ENCODE measurements at places on chromosomes 13 and 19. TPM values are rescaled to one million over a fixed set of nuclear protein-coding genes. Genes with fewer than 3 reads are reported as not detected.

GRCh38 chr19:58538257-58539168 is 5.4 kb upstream of the TRIM28 start:
- DNase-seq, result no peak

- DNase-seq, result no peak
Measured at GRCh38 chr19:12265921-12266704, 28.6 kb downstream of the ZNF44 start.

- peak; percentile 29 for DNase-seq
Measured at GRCh38 chr13:39317291-39317690, 279.0 kb downstream of the NHLRC3 start.

DNA sequence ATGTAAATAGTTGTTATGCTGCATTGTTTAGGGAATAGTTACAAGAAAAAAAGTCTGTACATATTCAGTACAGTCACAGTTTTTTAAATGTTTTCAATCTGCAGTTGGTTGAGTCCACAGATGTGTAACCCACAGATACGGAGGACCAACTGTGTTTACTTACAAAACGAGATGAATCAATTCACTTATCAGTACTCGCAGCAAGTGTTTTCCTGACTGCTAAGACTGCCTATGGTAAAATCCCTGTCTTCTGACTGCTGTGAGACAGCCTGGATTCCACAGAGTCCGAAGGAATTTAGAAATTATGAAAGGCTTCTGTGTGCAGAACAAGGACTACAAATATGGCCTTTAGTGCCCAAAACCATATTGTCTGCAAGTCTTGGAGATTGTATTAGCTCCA is 45.7 kb upstream of the C1QTNF9 start:
- DNase-seq, result no peak

The PROZ gene
- not detected for total RNA-seq

The NLRP7 gene
- total RNA-seq, result not detected

DNA sequence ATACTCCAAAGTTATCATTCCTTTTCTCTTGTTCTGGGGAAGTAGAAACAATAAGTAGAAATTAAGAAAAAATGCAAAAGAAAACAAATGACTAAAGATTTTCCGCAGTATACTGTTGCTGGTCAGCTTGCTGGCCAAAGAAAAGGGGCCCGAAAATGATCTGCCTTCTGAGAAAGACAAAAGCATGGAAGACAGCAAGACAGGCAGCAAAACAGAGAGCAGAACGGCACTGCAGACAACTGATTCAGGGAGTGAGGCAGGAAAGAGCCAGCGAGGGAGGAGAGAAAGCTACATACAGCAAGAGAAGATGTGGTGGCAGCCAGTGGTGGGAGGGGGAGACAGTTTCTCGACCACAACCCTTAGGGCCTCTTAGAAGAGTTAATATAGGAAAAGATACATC is 5.3 kb upstream of the DOCK9 start:
- no peak for DNase-seq

DNA sequence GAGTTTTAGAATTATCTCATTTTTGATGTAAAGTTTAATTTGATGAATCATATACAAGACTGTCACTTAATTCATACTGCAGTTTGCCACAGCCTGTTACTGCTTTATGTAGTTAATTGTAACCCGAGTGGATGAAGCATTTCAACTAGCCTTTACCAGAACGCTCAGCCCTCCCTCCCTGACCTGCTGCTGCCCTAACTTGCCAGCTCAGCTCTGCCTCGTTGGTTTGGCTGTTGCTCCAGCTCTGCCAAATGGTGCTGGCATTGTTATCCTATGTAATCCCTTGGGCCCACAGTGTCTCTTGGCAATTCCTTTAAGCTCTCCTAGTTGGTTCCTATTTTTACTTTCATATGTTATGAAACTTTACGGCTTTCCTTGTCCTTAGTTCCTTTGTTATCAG is 113.3 kb downstream of the LMO7 start:
- peak; percentile 91 for DNase-seq

The CYP4F3 gene
- not detected for total RNA-seq

The CCDC169 gene
- 8.1 TPM for total RNA-seq

- no peak for DNase-seq
Measured at GRCh38 chr13:95260031-95260525, 41.2 kb downstream of the ABCC4 start.

The ZNF320 gene
- 1.8 TPM for total RNA-seq

DNA sequence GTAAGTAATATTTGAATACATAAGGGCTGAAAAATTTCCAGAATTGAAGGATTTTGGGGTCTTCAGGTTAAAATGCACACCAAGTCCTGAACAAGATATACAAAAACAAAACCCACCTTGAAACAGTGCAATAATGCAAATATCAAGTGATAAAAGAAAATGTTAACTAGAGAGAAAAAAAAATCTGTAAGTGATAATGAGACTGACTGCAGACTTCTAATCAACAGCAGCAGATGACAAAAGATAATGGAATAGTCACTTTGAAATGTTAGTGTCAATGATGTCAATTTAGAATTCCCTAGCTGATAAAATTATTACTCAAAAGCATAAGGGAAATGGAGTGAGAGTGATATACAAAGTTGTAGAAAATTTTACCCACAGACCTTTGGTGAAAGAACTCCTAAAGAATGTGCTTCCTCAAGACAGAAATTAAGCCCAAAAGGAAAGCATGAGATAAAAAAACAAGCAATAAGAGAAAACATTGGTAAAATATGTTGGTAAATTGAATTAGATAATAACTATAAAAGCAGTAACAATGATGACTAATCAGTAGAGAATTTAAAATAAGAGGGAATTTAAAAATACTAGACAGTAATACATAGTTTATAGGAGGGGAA is 12.4 kb upstream of the DGKH start:
- peak; percentile 33 for DNase-seq

- no peak for DNase-seq
Measured at GRCh38 chr19:11890634-11891033, 3.1 kb downstream of the ZNF69 start.

DNA sequence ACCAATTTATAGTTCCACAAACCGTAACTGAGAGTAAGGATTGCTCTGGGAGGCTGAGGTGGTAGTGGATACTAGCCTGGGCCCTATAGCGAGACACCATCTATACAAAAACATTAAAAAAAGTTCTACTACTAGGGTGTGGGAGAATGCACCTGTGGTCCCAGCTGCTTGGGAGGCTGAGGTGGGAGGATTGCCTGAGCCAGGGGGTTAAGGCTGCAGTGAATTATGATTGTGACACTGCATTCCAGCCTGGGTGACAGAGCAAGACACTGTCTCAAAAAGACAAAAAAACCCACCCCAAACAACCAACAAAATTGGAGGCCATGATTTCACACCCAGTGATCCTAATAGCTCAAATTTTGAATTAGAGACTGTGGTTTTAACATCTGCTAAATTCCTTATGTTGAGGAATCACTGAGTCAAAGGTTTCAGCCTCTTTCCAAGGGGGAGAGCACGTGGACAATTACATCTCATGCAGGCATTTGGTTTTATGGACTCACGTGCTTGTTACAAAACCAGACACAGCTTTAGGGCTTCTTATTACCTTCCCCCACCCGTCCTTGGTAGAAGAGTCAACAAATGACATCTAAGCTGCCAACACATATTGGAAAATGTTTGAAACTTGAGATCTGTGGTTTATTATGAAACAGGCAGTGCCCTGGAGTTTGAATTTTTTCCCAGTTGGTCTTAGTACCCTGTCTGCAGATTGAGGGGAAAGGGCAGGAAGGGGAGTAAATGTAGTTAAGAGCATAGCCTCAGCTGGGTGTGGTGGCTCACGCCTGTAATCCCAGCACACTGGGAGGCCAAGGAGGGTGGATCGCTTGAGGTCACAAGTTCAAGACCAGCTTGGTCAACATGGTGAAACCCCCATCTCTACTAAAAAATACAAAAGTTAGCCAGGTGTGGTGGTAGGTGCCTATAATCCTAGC is 18.5 kb downstream of the CYP2A6 start:
- DNase-seq, result peak; percentile 98

The SPTBN4 gene
- 0.38 TPM for total RNA-seq

DNA sequence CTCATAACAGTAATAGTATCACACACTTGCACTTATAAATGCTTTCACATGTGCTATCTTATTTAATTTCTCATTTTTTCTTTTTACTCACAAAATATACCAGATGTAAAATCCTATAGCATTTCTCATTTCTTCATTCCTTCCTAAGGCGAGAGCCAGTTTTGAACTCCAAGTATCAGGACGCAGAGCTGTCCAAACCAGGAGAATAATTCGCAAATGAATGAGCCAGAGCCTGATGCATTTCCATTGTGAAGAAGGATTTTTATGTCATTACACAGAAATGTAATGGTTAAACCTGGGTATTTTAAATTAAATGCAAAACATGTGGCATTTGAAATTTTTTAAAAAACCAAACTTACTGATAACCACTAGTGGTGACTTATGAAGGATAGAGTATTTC is 244.3 kb downstream of the RGCC start:
- DNase-seq, result no peak

DNA sequence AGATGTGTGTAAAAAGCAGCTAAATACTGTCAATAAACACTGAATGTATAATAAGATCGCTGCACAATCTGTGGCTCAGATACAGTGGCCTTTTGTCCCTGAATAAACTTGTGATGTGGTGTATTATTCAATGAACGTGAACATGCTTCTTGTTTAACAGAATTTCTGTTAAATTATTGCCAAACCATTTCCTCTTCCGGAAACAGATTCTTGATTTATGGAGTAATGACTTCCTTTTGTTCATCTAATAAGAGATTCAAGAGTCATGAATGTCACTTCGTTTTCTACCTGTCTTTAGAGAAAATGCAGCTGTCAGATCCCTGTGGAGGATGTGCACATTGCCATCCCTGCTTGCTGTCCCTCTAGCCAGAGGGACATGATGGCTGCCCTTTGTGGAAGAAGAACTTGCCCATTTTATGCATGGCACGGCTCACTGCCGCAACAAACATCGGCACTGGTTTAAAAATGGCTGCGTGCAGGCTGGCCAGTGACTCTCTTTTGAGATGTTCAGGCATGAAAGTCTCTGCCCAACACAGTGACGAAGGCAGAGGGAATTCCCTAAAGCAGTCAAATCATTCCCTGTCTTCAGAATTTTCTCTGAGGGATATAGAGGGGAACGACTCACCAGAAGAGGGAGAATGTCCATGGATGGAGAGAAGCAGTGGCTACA is 3.1 kb upstream of the TNFSF13B start:
- no peak for DNase-seq

The HCN2 gene
- 1.9 TPM for total RNA-seq

The GFY gene
- total RNA-seq, result not detected

DNA sequence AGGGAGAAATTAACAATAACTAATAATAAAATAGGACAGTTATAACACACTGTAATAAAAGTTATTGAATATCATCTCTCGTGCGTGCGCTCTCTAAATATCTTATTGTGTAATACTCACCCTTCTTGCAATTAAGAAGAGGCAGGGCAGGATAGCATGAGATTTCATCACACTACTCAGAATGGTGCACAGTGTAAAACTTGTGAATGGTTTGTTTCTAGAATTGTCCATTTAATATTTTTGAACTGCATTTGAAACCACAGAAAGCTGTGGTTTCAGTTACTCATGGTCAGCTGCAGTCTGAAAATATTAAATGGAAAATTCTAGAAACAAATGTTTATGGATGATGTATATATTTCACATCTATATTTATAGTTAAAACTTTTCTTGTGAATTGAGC is 161.1 kb downstream of the DCT start:
- peak; percentile 75 for DNase-seq

DNA sequence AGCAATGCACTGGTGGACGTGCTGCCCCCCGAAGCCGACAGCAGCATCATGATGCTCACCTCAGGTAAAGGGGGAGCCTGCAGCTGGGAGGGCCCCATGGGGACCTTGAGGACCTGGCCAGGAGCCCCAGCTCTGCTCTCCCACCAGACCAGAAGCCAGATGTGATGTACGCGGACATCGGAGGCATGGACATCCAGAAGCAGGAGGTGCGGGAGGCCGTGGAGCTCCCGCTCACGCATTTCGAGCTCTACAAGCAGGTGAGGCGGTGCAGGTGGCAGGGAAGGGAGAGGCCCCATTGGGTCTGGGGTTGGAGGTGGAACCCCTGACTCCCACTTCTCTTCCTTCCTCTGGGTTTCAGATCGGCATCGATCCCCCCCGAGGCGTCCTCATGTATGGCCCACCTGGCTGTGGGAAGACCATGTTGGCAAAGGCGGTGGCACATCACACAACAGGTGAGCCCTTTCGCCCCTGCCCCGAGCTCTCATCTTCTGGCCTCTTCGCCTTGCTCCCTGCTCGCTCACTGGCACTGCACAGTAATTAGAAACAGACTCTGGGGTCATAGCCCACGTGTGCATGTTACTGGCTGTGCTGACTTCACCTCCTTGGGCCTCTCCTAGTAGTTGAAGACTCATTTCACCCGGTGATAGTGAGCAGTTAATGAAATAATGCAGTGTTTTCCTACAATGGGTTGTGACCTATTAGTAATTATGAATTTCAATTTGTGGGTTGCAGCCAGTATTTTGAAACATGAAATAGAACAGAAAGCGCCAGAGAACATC is 3.6 kb downstream of the PSMC4 start:
- no peak for DNase-seq

DNA sequence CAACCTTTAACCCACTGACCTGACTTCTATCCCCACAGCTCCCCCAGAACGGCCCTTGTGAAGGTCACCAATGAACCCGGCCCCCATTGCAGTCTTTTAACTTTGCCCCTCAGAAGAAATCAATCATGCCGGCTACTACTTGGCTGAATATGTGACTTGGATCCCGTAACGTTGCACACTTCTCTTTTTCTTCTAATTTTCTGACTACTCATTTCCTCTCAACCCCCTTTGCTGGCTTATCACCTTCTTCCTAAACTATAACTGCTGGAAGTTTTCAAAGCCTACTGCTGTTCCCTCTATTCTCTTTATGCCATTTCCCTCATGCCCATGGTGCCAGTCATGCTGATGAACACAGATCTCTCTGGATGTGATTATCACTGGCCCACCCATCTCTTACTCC is 367.6 kb downstream of the DNAJC15 start:
- no peak for DNase-seq

The ZNF627 gene
- 18.8 TPM for total RNA-seq

- DNase-seq, result no peak
Measured at GRCh38 chr19:42023121-42023942, 29.3 kb upstream of the ATP1A3 start.

The ZNF534 gene
- total RNA-seq, result not detected

The ZNF582 gene
- total RNA-seq, result 2.2 TPM

GRCh38 chr19:35342430-35342829 is 5.3 kb upstream of the FFAR1 start:
- DNase-seq, result no peak

DNA sequence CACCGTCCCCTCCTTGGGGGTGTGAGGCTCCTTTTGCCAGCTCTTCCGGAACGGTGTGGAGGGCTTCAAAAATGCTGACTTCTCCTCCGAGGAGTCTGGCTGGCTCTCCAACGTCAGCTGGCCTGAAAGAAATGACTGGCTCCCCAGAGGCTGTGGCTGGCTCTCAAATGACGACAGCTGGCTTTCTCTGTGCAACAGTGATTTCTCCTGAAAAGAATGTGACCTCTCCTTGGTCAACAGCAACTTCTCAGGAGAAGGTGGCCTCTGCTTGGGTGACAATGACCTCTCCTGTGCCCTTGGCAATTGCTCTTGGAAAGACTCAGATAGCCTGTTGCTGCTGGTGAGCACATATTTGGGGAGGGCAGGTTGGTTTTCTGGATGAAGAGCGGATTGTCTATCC is 29.2 kb downstream of the ONECUT3 start:
- DNase-seq, result no peak

The VAV1 gene
- not detected for total RNA-seq

The CLEC17A gene
- not detected for total RNA-seq
